Stimulated activated CD8-positive, alpha-beta memory T cell treated with anti-CD3 and anti-CD28 coated beads, Interleukin-2, amount 100 ng/mL, for 1 hour (primary cell): ENCODE measurements at places on chromosomes 3 and 15.

DNA sequence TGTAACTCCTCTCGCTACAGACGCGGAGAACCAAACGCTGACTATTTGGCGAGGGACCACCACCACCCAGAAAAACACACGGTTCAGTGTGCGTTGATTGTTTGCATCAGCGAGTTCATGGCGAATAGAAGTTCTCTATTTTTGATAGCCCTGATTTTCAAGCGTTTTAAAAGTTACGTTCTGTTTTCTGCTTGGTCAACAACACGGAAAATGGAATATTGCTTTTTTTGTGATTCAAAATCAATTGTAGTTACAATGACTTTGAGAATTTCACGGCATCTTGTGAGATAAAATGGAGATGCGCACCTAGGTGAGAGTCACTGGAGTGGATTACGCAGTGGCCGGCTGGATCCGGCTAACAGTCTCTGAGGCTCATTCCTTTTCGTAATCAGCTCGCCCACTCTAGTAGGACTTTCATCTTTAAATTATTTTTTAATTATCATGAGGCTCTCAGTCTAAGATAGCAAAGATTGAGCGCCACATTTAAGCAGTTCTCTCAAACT, 54.8 kb downstream of the CCDC54 start:
- no peak for DNase-seq

GRCh38 chr3:14853271-14853951, 34.6 kb downstream of the FGD5 start:
- DNase-seq = no peak

- DNase-seq = no peak
Observed at GRCh38 chr3:107956991-107957900, 133.6 kb downstream of the CD47 start.

DNA sequence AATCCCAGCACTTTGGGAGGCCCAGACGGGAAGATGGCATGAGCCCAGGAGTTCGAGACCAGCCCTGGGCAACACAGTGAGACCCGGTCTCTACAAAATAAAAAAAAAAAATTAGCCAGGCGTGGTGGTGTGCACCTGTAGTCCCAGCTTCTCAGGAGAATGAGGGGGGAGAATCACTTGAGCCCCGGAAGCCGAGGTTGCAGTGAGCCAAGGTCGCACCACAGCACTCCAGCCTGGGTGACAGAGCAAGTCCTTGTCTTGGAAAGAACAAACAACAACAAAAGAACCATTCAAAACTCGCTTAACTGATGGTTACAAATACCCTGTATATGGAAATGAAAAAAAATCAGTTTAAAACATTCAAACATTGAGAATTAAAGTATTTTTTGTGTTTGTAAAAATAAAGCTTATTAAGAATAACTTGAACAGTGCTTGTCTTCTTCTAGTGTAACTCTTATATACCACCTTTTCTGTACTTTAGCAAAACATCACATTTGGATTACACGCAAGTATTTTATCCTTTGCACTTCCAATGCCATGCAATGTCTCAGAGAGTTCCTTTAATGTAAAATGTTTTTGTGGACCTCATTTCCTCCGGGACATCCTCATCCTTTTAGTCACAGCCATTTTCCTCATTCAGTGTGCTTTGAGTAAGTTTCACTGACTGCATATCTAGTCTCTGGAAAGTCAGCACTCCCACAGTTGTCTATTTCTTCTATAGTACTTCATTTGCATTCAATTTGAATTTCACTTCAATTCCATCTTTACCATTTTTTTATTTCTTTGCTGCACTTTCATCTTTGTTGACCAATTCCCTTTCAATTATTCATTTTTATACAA, 113.0 kb upstream of the GOLGA8J start:
- no peak for DNase-seq

- DNase-seq = no peak
Observed at GRCh38 chr15:96255599-96255998, 74.9 kb upstream of the NR2F2 start.

GRCh38 chr3:59163953-59164352, 114.1 kb upstream of the CFAP20DC start:
- no peak for DNase-seq

GRCh38 chr3:57946970-57947381, 61.2 kb upstream of the FLNB start:
- DNase-seq = no peak

- no peak for DNase-seq
Observed at GRCh38 chr15:44394062-44394461, 33.4 kb upstream of the CTDSPL2 start.

DNA sequence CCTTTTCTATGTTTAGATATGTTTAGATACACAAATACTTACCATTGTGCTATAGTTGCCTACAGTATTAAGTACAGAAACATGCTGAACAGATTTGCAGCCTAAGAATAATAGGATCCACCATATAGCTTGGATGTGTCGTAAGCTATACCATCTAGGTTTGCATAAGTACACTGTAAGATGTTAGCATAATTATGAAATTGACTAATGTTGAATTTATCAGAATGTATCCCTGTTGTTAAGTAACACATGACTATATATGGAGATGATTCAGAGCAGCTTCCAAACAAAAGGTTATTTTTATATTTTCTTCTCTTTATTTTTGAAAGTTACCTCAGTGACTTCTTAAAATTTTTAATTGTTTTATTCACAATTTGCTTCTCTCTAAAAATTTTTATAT, 2.4 kb downstream of the SLC28A2 start:
- DNase-seq = no peak

- no peak for DNase-seq
Observed at GRCh38 chr3:63279005-63279841, 1.1 kb downstream of the SYNPR start.

- DNase-seq = no peak
Observed at GRCh38 chr15:41983621-41984571, 11.5 kb upstream of the EHD4 start.

DNA sequence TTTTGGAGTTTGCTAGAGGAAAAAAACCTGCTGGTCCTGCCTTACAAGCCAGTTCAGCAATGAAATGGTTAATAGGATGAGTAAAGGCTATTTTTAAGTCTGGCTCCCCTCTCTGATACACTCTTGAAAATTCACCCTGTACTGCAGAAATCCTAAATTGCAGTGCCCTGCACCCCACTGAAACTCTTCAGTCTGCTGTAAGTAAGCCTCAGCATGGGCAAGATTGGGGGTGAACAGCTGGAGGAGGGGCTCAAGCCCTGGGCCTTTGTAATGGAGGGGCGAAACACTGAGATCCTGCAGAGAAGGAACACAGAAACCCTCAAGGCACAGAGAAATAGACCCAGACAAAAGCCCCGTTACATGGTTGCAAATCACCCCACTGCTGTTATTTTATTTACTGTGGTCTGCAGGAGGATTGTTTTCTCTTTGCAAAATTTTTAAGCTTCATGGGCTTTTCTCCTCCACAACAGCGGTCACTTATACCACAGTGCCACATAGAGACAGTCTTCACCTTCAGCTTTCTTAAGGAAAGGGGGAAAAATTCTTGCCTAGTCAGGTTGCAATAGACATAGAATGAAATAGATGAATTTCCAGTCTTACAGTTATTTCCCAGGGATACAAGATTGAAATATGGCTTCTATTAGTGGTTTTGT, 45.0 kb downstream of the SOX2 start:
- DNase-seq = no peak

GRCh38 chr3:29291260-29291981, 10.6 kb downstream of the RBMS3 start:
- no peak for DNase-seq

DNA sequence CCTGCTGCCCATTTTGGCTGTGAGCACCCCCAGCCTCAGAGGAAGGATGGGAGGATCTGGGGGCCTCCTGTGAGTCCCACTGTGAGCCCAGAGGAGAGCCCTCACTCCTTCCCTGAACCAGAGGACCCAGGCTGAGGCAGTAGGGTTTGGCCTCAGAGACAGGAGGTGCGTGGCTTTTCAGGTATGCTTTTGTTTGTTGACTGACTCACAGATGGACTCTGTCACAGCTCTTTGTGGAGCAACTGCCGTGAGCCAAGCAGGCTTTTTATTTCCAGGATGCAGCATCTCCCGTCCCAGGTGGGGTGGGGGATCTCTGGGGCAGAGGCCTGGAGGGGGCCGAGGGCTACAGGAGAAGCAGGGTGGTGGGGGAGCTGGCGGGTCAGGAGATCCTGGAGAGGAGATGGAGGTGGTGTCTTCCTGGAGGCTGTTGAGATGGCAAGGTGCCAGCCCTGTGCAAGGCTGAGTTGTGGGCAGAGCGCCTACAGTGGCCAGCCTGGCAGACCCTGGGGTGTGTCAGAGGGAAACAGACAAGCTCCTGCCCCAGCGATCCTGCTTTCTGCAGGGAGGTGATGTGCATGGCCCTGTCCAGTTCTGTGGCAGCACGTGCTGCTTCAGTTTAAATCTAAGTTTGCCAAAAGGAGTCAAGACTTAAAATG, 24.0 kb downstream of the PLXNA1 start:
- DNase-seq = no peak

DNA sequence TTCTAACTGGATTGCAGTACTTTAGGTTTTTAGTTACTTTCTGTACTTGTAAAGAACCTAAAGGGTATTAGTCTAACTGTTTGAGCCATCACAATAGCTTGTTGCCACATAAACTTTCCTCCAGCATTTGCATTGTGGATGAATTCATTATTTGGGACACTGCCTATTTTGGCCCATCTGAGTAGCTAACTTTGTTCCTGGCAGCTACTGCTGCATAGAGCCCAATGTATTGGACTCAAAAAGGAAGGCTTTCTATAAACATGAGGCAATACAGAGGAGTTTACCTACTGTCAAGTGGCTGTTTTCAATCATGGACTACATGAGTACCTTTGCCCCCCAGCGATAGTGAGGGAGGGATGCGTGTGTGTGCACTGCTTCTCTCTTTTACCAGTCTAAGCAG, 1.9 kb downstream of the ROBO2 start:
- no peak for DNase-seq

DNA sequence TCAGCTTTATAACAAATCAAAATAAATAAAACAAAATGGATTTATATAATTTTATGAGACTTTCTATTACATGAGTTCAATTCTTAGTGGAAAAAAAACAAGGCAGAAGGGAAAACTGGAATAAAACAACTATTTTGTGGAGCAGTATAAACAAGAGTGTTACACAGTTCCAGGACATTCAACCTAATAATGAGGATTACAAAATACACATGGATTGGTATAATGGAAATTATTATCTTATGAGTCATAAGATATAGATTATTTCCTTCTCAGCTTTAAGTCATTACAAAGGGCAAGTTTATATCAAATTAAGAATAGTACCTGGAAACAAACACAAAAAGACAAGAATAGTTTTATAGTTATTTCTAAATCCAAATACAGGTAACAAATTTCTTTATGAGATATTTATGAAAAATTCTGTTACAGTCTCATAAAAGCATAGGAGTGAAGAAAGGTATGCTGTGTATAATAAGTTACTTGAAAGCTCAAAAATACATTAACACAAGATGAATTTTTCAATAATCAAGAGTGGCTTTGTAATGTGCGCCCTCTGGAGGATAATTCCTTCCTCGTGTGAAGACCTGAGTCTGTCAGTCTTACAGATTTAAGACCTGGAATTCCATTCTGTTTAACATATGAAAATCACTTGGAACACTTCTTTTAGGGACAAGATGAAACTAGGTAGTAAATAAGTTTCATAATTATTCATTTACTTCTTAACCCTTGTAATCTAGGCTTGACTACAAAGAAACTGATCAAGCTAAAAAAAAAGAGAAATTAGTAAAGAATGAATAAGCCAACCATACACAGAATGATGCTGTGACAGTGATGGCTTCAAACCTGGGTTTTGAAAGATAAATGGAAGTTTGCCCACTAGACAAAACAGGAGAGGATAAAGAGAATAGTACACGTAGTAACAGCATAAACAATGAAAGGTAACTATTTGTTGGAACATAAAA, 9.5 kb downstream of the COPS2 start:
- DNase-seq = no peak

DNA sequence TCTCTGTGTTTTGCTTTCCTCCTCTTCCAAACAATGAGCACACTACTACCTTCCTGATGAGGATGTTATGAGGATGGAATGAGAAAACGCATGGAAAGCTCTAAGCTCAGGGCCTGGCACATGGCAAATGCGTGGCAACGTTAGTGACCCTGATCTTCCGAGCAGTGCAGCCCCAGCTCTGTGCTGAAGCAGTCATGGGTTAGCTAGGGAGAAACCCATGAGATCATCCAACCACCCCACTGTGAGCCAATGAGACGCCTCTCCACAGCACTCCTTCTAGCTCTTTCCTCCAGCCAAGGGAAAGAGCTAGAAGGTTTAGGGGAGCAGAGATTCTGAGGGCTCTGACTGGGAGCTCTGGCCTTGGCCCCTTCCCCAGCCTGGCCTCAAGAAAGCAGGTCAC, 4.5 kb downstream of the CPN2 start:
- no peak for DNase-seq

GRCh38 chr15:67253549-67254237, 768 bp downstream of the AAGAB start:
- no peak for DNase-seq

- no peak for DNase-seq
Observed at GRCh38 chr15:78207110-78207458, 27.3 kb downstream of the ACSBG1 start.

DNA sequence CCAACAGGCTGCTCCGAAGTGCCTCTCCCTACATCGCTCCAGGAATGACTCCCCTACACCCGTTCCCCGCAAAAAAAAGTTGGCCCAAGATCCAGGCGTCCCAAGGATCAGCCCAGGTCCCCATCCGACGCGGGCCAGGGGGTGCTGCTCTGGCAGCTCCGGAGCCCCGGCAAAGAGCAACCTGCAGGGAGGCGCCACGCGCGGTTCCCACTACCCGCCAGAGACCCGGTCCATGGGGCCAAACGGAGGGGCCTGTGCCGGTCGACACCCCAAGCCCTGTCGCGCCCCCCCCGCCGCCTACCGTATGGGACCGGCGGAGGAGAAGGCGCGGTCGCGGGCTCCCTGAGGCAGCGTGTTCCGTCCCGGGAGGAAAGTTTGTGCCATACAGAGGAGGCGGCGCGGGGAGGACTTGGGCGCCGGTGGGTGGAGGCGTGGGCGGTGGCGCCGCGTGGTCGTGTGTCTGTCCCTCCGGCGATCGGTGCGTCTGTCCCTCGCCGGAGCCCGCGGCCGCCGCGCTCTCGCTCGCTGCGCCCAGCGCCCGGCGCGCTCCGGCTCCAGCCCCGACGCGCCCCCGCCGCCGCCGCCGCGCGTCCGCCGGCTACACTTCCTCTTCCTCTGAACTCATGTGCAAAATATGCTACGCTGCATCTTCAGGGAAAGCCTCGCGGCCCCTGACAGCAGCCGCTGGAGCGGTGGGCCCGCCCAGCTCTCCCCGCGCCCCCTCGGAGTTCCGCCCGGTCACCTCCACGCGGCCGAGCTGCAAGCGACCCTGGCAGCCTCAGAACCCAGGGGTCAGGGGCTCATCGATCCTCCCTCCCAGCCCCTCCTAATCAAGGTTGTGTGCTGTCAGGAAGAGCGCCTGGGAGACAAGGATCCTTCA, at the start of gene RFTN1:
Gene RFTN1, minus strand, starts transcription at position 559 of the 880 bp plus-strand sequence. CDS start 19,830 bp downstream, outside the sequence.
- peak; percentile 9 for DNase-seq

GRCh38 chr3:33931512-33931911, 133.1 kb downstream of the PDCD6IP start:
- DNase-seq = no peak

GRCh38 chr15:39942753-39943150, 8.8 kb downstream of the EIF2AK4 start:
- no peak for DNase-seq

DNA sequence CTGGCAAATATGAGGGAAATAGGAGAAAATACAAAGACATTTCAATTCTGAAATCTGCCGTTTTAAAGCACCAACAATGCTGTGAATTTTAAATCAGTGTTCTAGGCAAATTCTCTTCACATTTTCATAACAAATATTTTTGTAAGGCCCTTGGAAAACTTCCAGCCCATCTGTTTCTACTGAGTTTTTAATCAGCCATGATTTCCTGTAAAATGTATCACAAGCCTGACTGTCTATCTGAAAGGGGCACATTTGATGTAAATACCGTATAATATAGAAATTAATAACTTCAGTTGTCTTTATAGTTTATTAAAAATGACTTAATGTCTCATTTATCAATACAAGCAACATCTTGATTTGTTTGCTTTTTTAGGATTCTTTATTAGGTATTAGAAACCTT, 454.7 kb downstream of the PYDC2 start:
- no peak for DNase-seq
